ENCODE measurements at places on chromosomes 3 and 15.

DNA sequence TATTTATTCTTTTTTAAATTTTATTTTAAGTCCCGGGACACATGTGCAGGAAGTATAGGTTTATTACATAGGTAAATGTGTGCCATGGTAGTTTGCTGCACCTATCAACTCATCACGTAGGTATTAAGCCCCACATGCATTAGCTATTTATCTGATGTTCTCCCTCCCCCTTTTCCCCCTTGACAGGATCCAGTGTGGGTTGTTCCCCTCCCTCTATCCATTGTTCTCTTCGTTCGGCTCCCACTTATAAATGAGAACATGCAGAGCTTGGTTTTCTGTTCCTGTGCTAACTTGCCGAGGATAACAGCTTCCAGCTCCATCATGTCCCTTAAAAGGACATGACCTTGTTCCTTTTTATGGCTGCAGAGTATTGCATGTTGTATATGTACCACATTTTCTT lies 220.3 kb downstream of the OCA2 start:
- no peaks in the 10 kb centered on the region for H3K27me3 ChIP-seq
- no peak for DNase-seq
- H3K36me3 ChIP-seq = no peaks in the 10 kb centered on the region
- H3K4me1 ChIP-seq = no peaks in the 10 kb centered on the region
- H3K27ac ChIP-seq = no peak overlapping the region

DNA sequence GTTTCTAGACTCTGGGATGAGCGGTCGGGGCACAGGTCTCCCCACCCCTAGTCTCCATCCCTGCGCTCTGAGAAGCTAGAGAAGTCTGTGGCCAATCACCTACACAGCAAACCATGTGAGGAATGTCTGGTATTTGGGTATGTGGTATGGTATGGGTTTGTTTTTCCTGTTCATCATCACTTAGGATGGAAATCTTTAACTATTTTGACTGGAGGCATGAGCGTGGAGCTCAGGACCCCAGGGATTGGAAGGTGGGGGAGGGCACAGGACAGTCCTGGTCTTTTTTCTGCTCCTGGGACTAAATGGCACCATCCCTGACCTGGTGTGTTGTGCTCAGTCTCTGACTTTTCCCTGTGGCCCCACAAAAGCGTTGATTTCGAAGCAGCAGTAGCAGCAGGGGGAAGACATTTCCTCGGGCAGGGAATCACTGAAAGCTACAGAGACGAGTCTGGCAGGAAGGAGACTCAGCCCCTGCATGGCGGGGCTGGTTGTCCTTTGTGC lies 191.7 kb upstream of the TPM1 start:
- DNase-seq = peak; percentile 53
- H3K4me3 ChIP-seq = no peak overlapping the region
- no peaks in the 10 kb centered on the region for H3K36me3 ChIP-seq
- H3K27me3 ChIP-seq = no peaks in the 10 kb centered on the region

DNA sequence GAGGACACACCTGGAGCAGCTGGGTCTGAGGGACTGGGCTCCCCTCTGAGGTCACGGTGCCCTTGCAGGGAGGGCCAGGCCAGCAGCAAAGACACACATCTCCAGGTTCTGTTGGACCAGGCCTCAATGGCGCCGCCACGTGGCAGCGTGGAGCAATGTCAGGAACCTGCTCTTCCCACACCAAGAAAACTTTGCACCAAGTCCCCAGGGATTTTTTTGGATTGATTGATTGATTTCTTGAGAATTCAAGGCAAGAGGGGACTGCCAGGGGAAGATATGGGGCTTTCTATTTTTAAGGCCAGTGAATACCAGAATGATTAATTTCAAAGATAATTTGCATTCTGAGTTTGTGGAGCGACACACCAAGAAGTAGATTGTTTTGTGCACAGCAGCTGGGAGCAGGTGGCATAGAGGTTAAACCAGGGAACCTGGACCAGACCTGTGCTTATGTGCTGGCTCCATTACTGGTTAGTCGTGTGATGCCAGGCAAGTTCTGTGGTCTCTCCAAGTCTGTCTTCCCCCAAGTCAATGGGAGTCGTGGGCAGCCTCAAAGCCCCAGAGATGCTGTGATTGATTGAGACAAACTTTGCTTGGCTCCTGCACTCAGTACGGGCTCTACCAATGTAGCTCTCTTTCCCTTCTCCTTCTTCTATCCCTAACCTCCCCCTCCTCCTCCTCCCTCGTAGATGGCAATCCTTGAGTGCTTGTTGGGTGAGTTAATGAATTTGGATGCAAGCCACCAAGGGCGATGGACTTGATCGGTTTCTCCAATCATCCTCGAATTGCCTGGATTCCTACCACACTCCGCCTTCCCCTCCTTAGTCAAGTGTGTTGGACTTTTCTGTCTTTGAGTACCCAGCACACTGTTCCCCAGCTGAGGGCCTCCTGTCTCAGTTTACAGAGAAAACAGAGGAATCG lies 96.2 kb upstream of the TRPM1 start:
- no peak overlapping the region for H3K4me3 ChIP-seq
- no peak overlapping the region for H3K27ac ChIP-seq
- DNase-seq = peak; percentile 42
- no peaks in the 10 kb centered on the region for H3K4me1 ChIP-seq

- no peaks in the 10 kb centered on the region for H3K36me3 ChIP-seq
- H3K4me3 ChIP-seq = no peak overlapping the region
- DNase-seq = no peak
- H3K4me1 ChIP-seq = peaks cover 2% of the 10 kb centered on the region
- no peaks in the 10 kb centered on the region for H3K27me3 ChIP-seq
Observed at GRCh38 chr15:34014556-34014955, 24.4 kb downstream of the AVEN start.

- H3K36me3 ChIP-seq = no peaks in the 10 kb centered on the region
- H3K4me3 ChIP-seq = no peak overlapping the region
Observed at GRCh38 chr3:182914341-182914740, 66.0 kb downstream of the DCUN1D1 start.

GRCh38 chr15:58273104-58273503 lies 134.9 kb downstream of the AQP9 start:
- no peak for DNase-seq
- H3K27me3 ChIP-seq = no peaks in the 10 kb centered on the region
- no peak overlapping the region for H3K27ac ChIP-seq
- peaks cover 3% of the 10 kb centered on the region for H3K4me1 ChIP-seq
- H3K36me3 ChIP-seq = peaks cover 4% of the 10 kb centered on the region

GRCh38 chr3:123330441-123330991 lies 118.4 kb downstream of the ADCY5 start:
- no peak overlapping the region for H3K27ac ChIP-seq
- H3K27me3 ChIP-seq = no peaks in the 10 kb centered on the region
- DNase-seq = no peak
- H3K36me3 ChIP-seq = no peaks in the 10 kb centered on the region

GRCh38 chr3:49327485-49327884 lies 12.4 kb downstream of the USP4 start:
- peak; percentile 54 for DNase-seq
- H3K36me3 ChIP-seq = peaks cover 50% of the 10 kb centered on the region
- H3K4me3 ChIP-seq = no peak overlapping the region
- H3K27me3 ChIP-seq = no peaks in the 10 kb centered on the region

DNA sequence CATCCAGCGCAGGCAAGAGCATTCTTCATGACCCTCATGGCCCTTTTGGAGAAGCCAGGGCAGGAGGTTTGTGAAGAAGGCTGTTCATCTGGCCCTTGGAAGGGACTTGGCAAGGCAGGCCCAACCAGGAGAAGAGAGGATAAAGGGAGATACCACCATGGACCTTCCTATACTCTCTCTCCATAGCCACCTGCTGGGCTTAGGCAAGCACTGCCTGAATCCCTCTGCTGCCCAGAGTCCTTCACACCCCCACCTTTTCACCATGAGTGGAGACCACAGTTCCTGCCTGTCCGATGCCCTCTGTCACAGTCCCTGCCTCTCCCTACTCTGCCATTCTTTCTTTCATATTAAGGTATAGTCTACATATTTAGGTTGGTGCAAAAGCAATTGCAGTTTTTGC lies 10.6 kb upstream of the SFMBT1 start:
- no peak overlapping the region for H3K4me3 ChIP-seq
- no peaks in the 10 kb centered on the region for H3K4me1 ChIP-seq
- no peak for DNase-seq
- no peak overlapping the region for H3K27ac ChIP-seq

GRCh38 chr3:150783920-150784746 lies 21.2 kb upstream of the SIAH2 start:
- H3K36me3 ChIP-seq = no peaks in the 10 kb centered on the region
- no peak overlapping the region for H3K4me3 ChIP-seq
- no peak overlapping the region for H3K27ac ChIP-seq
- no peak for DNase-seq
- peaks cover 4% of the 10 kb centered on the region for H3K4me1 ChIP-seq
- H3K27me3 ChIP-seq = no peaks in the 10 kb centered on the region
